BE2C (cell line): ENCODE measurements at places on chromosomes 7 and 10.

DNA sequence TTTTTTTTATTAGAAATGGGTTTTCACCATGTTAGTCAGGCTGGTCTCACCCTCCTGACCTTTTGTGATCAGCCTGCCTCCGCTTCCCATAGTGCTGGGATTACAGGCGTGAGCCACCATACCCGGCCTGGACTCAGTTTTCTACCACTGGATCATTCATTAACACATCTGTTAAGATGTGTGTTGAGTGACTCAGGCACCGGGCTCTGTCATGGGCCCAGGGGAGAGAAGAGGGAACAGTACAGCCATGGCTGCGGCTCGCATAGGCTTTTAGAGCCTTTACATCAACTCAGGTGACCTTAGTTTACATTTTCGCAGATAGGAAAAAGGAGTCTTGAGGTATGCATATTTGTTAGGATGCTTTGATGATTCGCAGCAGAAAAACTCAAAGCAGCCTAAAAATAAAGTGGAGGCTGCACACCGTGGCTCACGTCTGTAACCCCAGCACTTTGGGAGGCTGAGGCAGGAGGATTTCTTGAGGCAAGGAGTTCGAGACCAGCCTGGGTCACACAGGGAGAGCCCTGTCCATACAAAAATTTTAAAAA lies 3.1 kb upstream of the ARPC1B start:
- no peak for DNase-seq

GRCh38 chr10:71278691-71279588 lies 40.1 kb upstream of the SLC29A3 start:
- peak; percentile 91 for DNase-seq

GRCh38 chr7:92851732-92852131 lies 15.4 kb upstream of the CDK6 start:
- no peak for DNase-seq

DNA sequence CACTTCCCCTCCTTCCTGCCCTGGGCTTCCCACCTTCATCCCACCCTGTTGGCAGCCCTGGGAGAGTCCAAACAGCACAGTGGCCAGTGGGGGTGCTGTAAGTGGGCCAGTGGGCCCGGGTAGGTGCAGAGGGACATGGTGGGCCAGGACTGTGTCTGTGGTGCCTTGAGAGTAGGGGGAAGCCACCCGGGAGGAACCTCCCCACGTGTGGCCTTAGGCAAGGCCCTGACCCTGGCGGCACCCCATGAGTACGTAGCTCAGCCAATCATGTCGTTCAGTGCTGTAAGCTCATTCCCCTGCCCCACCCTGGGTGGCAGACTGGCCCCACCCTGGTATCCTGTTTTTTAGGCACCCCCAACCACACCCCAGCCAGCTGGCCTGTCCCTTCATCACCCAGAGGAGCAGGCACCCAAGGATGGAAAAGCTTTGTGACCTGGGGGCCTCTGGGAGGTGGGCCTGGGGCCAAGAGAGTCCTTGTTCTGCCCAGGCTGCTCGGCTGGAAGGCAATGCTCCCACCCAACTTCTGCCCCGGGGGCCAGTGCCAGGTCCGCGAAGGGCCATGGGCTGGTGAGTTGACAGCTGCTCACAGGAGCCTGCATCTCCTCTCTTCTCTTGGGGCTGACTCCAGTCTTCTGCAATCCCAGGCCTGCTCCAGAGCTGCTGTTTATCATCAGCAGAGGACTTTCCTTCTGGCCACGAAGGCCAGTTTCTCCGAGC lies 41.6 kb downstream of the TSPAN15 start:
- DNase-seq: peak; percentile 49

GRCh38 chr7:40162516-40162915 lies 27.7 kb downstream of the SUGCT start:
- no peak for DNase-seq

GRCh38 chr7:157019718-157020451 lies 9.4 kb upstream of the MNX1 start:
- DNase-seq: no peak

- DNase-seq: no peak
These were observed 33.0 kb upstream of the PLXNA4 start for GRCh38 chr7:132609222-132609621.
